ENCODE measurements at places on chromosomes 4 and X. TPM values are rescaled to one million over a fixed set of nuclear protein-coding genes. Genes with fewer than 3 reads are reported as not detected.
A peak's percentile ranks its signal among the peaks of the same experiment; 100 is the strongest.

DNA sequence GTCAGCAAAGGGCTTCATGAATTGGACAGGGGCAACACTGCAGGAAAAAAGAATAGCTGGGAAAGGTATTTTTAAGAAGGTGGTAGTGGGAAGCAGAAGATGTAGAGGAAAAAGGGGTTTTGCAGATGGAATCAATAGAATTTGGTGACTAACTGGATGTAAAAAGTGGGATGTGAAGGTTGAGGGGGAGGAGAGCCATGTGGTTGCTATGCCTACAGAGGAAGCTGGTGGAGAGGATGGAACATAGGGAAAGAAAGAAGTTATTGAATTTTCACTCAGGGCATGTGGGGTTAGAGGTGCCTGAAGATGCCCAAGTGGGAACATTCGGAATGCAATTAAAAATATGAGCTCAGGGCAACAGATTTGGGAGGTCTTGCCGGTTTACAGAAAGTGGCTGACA lies 33.0 kb downstream of the REELD1 start:
- H3K36me3 ChIP-seq: no peaks in the 10 kb centered on the region
- H3K27me3 ChIP-seq: no peaks in the 10 kb centered on the region

- no peak overlapping the region for H3K4me3 ChIP-seq
- H3K27ac ChIP-seq: no peak overlapping the region
- DNase-seq: no peak
- no peaks in the 10 kb centered on the region for H3K36me3 ChIP-seq
These were observed 228.7 kb downstream of the PRDM5 start for GRCh38 chr4:120693816-120694215.

DNA sequence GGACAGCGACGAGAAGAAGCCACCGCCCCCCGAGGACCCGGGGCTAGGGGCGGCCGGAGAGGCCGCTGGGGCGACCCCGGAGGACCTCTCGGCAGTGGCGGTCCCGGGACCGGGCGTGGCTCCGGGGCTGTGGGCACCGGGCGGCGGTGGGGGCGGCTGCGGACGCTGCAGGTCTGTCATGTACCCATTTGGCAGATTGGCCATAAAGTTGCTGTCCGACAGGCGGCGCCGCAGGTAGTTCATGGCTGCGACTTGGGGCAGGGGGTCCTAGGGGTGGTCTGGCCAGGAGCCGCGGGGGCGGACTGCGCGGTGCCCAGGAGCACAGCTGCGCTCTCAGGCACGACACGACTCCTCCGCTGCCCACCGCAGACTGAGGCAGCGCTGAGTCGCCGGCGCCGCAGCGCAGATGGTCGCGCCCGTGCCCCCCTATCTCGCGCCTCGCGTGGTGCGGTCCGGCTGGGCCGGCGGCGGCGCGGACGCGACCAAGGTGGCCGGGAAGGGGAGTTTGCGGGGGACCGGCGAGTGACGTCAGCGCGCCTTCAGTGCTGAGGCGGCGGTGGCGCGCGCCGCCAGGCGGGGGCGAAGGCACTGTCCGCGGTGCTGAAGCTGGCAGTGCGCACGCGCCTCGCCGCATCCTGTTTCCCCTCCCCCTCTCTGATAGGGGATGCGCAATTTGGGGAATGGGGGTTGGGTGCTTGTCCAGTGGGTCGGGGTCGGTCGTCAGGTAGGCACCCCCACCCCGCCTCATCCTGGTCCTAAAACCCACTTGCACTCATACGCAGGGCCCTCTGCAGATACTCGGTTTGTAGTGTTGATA lies at the start of gene SYN1:
Gene SYN1, minus strand, starts transcription at position 372 of the 817 bp plus-strand sequence. Its CDS starts 129 bp downstream, at position 243.
- no peaks in the 10 kb centered on the region for H3K4me1 ChIP-seq
- DNase-seq: peak; percentile 44
- H3K36me3 ChIP-seq: no peaks in the 10 kb centered on the region

DNA sequence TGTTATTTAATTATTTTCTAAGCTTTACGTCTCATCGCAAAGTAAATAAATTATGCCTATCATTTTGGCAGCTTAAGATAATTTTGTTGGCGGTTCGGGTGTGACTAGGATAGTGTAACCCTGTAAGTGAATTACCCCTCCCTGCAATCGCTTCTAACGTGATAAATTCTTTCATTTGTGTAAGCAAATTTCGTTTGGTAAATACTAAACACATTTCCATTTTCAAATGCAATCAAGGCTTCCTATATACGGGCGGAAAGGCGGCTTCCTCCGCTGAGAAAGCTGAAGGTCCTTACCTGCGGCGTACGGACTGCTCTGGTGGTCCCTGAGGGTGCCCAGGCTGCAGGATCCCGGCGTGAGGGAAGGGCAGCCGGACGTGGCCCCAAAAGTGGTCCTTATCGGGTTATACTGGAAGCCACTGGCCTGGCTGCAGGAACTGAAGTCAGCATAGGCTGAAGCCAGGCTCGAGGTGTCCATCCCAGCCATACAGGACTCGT lies 403 bp downstream of the PHOX2B start:
- H3K27me3 ChIP-seq: peaks cover 99% of the 10 kb centered on the region
- no peaks in the 10 kb centered on the region for H3K36me3 ChIP-seq
- no peaks in the 10 kb centered on the region for H3K4me1 ChIP-seq
- no peak for DNase-seq
- no peak overlapping the region for H3K27ac ChIP-seq

The PSMD10 gene
- 46.1 TPM for total RNA-seq

DNA sequence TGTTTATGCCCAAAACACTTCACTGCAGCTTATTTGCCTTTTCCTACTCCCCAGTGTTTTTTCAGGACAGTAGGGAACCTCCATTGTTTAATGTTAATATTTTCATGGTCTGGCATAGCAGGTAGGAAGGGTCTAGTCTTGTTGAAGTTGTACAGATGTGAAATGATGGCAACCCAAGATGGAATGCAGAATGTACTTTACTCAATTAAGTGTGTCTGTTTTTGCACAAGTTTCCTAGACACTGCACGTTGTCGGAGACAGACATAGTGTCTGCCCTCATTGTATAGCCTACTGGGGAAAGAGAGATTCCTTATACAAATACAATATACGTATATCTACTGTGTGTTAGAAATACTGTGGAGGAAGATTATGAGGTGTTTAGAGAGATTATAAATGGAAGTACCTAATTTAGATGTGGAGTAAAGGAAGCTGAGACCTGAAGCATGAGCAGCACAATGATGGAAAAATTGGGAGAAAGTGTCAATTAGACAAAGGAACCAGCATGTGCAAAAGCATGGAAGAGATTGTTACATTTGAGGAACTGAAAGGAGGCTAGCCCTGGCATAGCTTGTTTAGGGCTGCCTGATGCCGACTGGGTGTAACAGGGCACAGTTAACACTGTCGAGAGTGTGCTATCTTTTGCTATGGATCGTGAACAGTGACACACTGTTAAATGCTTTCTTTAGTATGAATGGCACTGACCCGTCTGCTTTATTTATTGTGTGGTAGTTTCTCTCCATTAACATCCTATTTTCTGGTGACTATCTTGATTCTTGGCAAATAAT lies 18.4 kb downstream of the CPEB2 start:
- DNase-seq: no peak
- no peaks in the 10 kb centered on the region for H3K4me1 ChIP-seq

DNA sequence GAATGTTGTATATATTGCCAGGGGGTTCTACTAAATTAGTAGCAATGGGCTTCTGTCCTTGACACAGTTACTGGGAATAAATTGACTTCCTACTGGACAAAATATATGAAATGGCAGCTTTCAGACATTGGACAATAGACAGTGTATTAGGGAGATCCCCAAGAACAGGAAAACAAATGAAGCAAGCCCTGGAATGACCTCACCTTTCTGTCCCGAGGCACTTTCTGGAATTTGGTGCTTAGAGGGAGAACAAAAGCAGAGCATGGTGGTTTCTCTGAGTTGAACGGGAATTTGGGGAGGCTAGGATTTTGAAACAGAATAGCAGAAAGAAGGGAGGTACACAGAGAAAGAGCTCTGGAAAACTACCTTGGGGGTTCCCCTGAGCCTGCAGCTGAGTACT lies 187.7 kb upstream of the MAGEB2 start:
- no peak overlapping the region for H3K27ac ChIP-seq
- DNase-seq: no peak
- no peak overlapping the region for H3K4me3 ChIP-seq
- no peaks in the 10 kb centered on the region for H3K36me3 ChIP-seq
- no peaks in the 10 kb centered on the region for H3K4me1 ChIP-seq

- no peak for DNase-seq
- H3K27me3 ChIP-seq: peaks cover 26% of the 10 kb centered on the region
- H3K4me3 ChIP-seq: no peak overlapping the region
- no peaks in the 10 kb centered on the region for H3K4me1 ChIP-seq
These were observed 703 bp downstream of the KCNIP4 start for GRCh38 chr4:21947791-21948346.

- no peaks in the 10 kb centered on the region for H3K27me3 ChIP-seq
- DNase-seq: no peak
- H3K4me1 ChIP-seq: no peaks in the 10 kb centered on the region
- H3K4me3 ChIP-seq: no peak overlapping the region
- H3K27ac ChIP-seq: no peak overlapping the region
- no peaks in the 10 kb centered on the region for H3K36me3 ChIP-seq
These were observed 101.6 kb downstream of the PARM1 start for GRCh38 chr4:75034523-75034922.

DNA sequence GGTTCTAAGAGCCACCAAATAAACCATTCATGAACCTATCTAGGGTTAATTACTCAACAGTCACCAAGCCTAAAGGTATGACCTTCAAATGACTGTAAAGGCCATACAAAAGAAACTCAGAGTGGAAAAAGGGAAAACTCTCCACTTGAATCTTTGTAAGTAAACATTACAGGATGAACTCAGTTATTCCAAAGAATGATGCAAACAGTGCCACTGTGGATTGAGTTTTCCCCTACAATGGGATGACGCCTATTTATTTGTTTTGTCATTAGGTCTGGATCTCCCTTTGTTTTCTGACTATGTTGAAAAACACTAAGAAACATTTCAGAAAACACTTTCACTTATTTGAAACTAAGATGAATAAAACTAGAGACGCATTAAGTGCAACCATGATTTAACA lies 12.7 kb downstream of the NUDT6 start:
- no peak for DNase-seq
- H3K27ac ChIP-seq: no peak overlapping the region
- no peaks in the 10 kb centered on the region for H3K36me3 ChIP-seq
- H3K4me3 ChIP-seq: no peak overlapping the region
- no peaks in the 10 kb centered on the region for H3K27me3 ChIP-seq

The IL13RA2 gene
- not detected for total RNA-seq

The LAP3 gene
- 74.5 TPM for total RNA-seq

The TREX2 gene
- total RNA-seq: 3.5 TPM

GRCh38 chr4:120053911-120054310 lies 12.7 kb downstream of the MAD2L1 start:
- H3K4me3 ChIP-seq: no peak overlapping the region
- no peak for DNase-seq
- H3K27ac ChIP-seq: peak overlapping the region; percentile 68
- no peaks in the 10 kb centered on the region for H3K4me1 ChIP-seq

GRCh38 chrX:140701480-140701879 lies 8.1 kb upstream of the LINC00632 start:
- DNase-seq: peak; percentile 5
- no peak overlapping the region for H3K4me3 ChIP-seq
- no peaks in the 10 kb centered on the region for H3K27me3 ChIP-seq
- no peaks in the 10 kb centered on the region for H3K36me3 ChIP-seq
- H3K4me1 ChIP-seq: no peaks in the 10 kb centered on the region

The GPR34 gene
- 8.7 TPM for total RNA-seq

DNA sequence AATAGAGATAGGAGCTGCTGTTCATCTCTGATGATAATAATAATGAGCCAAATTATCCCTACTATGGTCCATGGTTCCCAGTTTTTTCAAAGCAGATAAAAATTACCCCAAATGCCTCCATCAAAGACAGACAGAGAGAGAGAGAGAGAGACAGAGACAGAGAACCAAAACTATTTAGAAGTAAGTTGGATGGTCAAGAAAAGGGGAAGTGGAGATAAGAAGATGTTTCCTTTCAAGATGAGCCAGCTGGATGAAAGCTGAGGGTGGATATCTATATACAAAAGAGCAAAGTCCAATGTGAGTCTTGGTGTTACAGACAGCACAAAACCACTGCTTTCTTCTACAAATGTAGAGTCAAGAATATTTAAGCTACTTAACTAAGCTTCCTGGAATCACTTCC lies 173.9 kb downstream of the GRIA3 start:
- no peaks in the 10 kb centered on the region for H3K27me3 ChIP-seq
- DNase-seq: no peak
- H3K27ac ChIP-seq: no peak overlapping the region
- no peak overlapping the region for H3K4me3 ChIP-seq
- no peaks in the 10 kb centered on the region for H3K36me3 ChIP-seq

DNA sequence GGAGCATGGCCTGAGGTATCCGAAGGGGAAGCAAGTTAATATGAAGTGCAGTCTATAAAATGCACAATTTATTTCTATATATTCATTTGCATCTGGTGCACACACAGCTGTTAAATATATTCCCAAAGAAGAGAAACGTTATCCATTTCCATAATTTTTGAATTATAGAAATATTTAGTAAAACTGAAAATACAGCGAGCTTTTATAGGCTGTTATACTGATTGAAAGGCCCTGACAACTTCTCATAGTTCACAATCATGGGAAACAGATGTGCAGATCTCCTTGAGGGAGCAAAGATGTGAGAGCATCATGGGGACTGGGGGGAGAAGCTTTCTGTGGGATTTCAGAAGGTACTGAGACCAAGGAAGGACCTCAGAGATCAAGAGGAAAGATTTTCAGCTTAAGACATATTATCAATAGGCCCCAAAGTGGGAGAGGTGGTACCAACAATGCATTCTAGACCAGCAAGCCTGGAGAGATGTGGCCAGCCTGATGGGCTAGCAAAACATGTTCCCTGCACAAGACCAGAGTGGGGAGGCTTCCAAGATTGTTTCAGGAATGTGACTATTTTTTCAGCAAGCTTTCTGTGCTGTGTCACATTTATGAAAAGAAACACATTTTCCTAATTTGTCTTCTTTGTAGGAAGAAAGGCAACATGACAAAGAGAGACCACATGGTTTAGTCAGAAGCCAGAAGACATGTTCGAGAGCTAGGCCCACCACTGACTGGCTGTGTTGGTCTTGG lies 256.0 kb upstream of the SFRP2 start:
- H3K36me3 ChIP-seq: no peaks in the 10 kb centered on the region
- no peaks in the 10 kb centered on the region for H3K4me1 ChIP-seq
- DNase-seq: no peak
- no peaks in the 10 kb centered on the region for H3K27me3 ChIP-seq

- H3K27me3 ChIP-seq: no peaks in the 10 kb centered on the region
- DNase-seq: no peak
- no peak overlapping the region for H3K4me3 ChIP-seq
- no peak overlapping the region for H3K27ac ChIP-seq
- peaks cover 4% of the 10 kb centered on the region for H3K36me3 ChIP-seq
- H3K4me1 ChIP-seq: no peaks in the 10 kb centered on the region
These were observed 95.9 kb upstream of the STX18 start for GRCh38 chr4:4637710-4638109.

DNA sequence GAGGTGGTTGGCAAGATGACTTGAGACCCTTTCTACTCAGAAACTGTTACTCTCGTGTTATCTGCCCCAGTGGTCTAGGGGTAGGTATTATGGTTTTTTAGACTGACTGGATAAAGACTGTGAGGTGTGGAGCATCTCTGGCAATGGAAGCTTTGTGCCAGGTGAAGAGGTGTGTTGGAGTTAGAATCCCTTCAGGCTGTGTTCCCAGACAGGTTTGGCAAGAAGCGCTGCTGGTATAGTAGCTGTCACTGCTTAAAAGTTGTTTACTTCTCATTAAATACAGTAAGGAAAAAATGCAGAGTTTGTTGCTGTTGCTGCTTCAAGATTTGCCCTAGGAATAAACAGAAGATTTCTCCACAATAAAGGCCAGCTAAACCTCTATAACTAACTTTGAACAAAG lies 35.3 kb downstream of the AREG start:
- H3K4me3 ChIP-seq: no peak overlapping the region
- H3K4me1 ChIP-seq: no peaks in the 10 kb centered on the region
- H3K36me3 ChIP-seq: no peaks in the 10 kb centered on the region
- no peak overlapping the region for H3K27ac ChIP-seq
- H3K27me3 ChIP-seq: no peaks in the 10 kb centered on the region
- no peak for DNase-seq
